Suprapubic skin (tissue), 4 donors: ENCODE measurements at places on chromosomes 5 and 9. TPM values are rescaled to one million over a fixed set of nuclear protein-coding genes. Genes with fewer than 3 reads are reported as not detected.

- H3K27ac ChIP-seq: no peak overlapping the region
- H3K4me3 ChIP-seq: no peak overlapping the region
- H3K27me3 ChIP-seq: no peaks in the 10 kb centered on the region
- H3K36me3 ChIP-seq: peaks cover 67% of the 10 kb centered on the region
- no peaks in the 10 kb centered on the region for H3K4me1 ChIP-seq
Observed at GRCh38 chr5:38932854-38933408, 87.1 kb downstream of the OSMR start.

Gene ADAMTS6
- total RNA-seq: 1.7 TPM

DNA sequence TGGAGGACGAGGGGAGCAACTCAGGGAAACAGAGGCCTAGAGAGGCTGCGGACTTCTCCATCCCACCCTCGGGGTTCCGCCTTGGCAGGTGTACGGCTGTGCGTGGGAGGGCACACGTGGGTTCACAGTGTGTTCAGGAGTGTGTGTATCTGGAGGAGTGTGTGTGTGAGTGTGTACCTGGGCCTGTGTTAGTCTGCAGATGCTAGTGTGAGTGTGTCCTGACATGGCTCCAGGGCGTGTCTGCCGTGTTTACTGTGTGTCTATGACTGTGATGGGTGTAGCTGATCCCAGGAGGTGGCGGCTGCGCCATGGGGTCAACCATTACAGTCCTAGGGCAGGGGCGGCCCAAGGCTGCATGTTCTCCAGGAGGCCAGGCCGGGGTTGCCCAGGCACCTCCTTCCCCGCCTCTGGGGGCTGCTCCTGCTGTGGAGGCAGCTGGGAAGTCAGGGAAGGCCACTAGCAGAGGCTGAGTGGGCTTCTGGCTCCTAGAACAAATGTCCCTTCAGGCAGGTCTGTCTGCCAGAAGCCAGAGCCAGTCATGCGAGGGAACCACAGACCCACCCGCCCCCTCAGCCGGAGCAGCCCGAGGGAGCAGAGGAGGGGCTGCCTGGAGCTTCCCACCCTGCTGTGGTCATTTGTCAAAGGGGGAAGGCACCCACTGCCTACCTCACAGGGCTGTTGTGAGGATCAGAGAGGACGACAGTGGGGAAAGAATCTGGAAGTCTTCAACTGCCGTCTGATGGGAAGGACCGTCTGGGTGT lies 21.4 kb downstream of the CRB2 start:
- peaks cover 25% of the 10 kb centered on the region for H3K4me1 ChIP-seq
- H3K27ac ChIP-seq: no peak overlapping the region
- no peak for DNase-seq

DNA sequence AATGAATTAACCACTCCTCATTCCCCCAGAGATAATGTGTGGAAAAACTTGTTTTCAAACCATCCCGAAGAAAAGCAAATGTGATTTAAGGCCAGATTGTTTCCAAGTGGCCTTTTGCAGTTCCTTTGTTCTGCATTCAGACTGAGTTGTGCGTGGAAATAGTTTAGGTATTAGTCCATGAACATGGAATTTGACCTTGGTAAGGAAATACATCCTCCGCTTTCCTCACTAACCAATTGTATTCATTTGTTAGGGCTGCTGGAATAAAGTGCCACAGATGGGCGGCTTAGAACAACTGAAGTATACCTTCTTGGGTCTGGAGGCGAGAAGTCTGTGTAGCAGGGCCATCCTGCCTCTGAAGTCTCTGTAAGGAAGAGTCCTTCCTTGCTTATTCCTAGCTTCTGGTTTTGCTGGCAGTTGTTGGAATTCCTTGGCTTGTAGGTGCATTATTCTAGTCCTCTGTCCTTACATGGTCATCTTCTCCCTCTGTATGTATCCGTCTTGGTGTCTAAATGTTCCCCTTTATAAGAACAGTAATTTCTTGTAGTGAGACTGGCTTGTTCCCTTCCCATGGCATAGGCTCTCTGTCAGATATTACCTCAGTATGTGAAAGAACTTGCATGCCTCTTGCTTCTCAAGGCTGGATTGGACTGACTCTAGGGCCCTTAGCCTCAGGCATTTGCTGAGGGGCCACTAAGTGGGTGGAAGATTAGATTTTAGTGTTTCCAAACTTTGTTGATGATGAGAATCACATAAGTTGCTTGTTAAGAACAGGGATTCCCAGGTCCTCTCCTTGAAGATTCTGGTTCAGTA lies 53.9 kb downstream of the RAI14 start:
- DNase-seq: no peak
- H3K27ac ChIP-seq: no peak overlapping the region
- no peaks in the 10 kb centered on the region for H3K36me3 ChIP-seq
- no peak overlapping the region for H3K4me3 ChIP-seq
- no peaks in the 10 kb centered on the region for H3K27me3 ChIP-seq

DNA sequence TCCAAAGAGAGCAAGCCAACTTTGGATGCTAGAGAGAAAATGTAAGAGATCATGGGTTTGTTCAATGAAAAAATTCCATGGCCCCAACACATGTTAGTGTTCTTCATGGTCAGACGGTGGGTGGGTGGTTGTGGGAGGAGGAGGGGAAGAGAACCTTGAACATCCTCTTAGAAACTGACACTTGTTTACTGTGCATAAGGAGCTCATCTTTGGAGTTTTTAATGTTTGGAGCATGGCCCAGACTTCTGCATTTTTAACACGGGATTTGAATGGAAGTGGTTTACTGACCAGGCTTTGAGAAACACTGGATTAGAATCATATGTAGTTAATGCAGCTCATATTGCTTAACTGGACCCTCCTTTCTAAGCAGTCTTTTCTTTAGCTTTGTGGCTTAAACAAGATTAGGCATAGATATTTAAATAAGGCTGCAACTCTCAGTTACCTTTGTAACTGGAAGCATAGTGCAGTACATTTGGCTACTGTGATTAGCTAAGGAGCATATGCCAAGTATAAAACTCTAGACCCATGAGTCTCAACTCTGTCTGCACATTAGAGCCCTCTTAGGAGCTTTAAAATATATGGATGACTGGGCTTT lies 60.1 kb downstream of the FOCAD start:
- peaks cover 2% of the 10 kb centered on the region for H3K36me3 ChIP-seq
- no peak overlapping the region for H3K27ac ChIP-seq
- H3K4me3 ChIP-seq: no peak overlapping the region
- no peaks in the 10 kb centered on the region for H3K27me3 ChIP-seq
- no peak for DNase-seq
- no peaks in the 10 kb centered on the region for H3K4me1 ChIP-seq

DNA sequence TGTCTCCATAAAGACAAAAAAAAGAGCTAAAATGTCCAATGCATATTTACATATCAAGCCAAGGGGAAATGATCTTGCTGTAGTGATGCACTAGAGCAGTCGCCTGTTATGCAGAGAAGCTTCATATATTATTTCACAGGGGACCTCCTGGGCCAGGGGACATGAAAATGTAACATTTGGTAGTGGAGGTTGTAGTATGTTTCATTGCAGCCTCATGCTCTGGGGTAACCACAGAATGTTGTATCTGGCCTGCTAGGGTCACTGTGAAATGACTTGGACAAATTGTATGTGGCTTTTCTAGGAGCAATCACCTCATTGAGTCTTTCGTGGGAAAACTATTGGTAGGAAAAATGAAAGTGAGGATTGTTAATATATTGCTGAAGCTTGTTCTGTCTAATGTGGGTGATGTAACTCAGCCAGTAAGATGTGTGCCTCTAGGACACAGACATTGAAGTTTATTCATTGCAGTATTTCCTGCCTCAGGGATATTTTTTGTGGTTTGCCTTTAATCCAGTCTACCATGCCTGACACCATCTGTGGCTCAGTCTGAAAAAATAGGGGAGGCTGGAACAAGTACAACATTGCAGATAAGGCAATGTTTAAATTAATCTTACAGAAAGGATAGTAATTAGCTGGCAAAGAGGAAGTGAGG lies 430.8 kb upstream of the TNC start:
- H3K36me3 ChIP-seq: no peaks in the 10 kb centered on the region
- H3K27ac ChIP-seq: no peak overlapping the region
- H3K4me3 ChIP-seq: no peak overlapping the region
- H3K27me3 ChIP-seq: no peaks in the 10 kb centered on the region
- DNase-seq: no peak

GRCh38 chr9:106487266-106487665 lies 375.7 kb upstream of the ZNF462 start:
- no peak overlapping the region for H3K4me3 ChIP-seq
- H3K27me3 ChIP-seq: no peaks in the 10 kb centered on the region
- H3K27ac ChIP-seq: no peak overlapping the region
- H3K4me1 ChIP-seq: no peaks in the 10 kb centered on the region
- H3K36me3 ChIP-seq: no peaks in the 10 kb centered on the region

DNA sequence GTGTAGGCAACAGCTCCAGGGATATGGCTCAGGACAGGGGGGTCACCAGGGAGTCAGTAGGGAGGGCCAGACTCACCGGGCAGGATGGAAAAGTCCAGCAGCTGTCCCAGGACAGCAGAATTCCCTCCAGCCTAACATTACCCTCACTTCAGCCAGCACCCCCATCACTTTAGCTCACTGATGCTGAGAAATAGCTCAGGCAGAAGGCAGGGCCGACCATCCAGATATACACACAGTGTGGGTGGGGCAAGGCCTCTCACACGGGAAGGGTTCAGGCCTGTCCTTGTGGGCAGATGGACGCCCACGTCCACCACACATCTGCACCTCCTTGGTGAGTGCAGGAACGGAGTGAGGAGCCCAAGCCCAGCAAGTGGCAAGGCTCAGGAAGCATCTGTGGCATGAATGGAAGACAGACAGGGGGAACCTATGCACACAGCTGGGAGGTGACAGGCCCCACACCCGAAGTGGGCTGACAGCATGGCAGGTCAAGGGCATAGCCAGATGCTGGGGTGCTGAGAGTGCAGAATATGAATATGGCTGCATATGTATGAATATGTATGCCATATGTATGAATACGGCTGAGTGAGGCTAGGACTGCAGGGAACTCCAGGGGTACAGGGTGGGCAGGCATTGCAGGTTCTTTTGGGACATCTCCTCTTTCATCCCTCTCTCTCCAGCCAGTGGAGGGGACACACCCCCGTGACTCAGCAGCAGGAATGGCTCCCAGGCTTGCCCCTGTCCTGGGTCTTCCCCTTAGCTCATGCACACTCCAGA lies 17.0 kb downstream of the BICD2 start:
- no peaks in the 10 kb centered on the region for H3K36me3 ChIP-seq
- H3K27me3 ChIP-seq: no peaks in the 10 kb centered on the region
- H3K4me3 ChIP-seq: no peak overlapping the region
- peaks cover 75% of the 10 kb centered on the region for H3K4me1 ChIP-seq
